Brain pericyte (primary cell): ENCODE measurements at places on chromosomes 12 and 14.

DNA sequence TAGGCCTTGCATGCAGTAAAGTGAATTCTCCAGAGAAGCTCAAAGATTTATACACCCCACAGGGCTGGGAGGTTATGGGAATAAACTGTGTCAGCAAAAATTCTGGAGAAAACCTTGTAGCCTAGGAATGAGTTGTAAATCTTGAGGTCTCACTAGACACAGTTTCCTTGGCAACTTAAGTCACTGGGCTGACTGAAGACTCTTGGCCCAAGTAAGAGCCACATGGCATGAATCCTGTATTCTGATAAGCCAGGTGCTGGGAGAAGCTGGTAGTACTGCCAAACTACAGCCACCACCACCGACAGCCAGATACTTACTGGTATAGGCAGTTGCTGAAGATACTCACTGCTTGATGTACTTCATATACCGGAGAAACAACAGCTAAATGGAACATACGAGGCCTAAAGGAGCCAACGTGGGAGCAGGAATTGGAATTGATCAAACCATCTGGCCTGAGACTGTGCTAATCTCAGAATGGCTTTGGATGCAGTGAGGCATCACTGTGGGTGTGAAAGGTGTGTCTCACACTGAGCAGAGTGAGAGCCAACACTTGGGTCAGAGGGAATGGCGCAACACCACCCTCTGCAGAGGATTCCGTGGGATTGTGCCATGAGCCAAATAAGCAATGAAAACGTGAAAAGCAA is 102.8 kb upstream of the TMCC3 start:
- DNase-seq, result no peak

DNA sequence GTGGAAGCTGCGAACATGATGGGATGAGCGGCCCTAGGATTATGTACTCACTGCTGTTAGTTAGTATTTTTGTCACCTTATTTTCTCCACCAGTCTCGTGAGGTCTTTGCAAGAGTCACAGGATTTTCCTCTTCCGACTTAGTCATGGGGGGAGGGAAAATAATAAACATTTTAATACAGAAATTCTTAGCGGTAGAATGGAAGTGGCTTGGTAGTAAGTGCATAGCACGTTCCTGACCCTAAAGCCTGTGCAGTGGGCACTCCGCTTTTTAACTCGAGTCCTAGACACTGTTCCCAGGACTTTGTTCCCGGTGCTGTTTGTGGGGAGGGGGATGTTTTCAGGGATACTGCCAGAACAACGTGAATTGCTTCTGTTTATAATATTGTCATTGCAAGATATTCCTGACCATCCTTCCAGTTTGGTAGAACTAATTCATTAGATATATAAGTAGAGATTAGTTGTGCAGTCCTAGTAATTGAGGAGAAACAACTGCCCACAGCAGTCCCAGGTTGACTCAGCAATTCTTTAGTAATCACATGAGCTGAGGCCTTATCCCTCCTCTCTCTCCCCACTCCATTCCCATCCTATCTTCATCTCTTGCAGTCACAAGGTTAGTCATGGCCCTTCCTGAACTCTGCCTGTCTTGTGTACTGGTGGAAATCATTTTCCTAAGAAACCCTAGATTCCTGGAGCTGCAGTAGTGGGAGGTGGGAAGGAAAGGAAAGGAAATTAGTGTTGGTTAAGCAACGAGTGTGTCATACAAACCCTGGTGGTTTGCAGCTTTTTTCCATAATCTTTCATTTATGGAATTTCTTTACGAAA is 799 bp downstream of the SLC38A6 start:
- DNase-seq, result peak; percentile 18

DNA sequence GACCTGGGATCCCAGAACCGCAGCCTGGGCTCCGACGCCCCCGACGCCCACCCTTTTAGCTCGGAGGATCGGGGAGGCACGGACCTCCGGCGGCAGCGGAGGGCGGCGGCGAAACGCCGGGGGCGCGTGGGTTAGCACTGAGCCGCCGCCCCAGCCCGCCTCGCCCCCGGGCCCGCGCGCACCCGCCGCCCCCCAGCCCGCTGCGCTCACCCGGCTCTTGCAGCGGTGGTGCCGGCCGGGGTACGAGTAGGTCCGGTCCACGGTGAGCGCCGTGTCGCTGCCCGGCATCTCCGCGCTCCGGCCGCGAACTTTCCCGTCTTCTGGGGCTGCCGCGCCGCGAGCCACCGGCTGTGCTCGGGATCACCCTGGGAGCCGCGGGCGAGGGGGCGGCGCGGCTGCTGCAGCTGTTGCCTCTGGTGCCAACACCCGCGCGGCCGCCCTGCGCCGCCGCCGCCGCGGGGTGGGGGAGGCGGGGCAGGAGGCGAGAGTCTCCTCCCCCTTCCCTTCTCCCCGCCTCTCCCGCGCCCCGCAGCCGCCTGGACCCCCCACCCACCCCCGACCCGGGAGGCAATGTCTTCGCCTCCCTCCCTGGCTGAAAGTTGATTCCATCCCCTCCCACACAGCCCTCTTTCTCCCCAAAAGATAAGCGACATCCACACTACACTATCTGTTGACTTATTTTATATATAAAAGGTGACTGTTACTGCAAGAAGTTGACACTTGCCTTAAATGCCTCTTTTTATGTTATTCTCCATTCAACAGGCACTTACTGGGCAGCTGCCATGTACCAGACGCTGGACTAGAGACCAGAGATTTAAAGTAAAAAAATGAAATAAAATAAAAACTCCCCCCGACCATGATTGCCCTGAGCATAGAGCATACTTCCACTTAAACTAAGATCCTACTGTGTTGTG is at the start of gene TMCC3:
TMCC3 (minus strand) TSS at position 415 of the 914 bp plus-strand sequence; CDS start at position 288, 127 bp downstream.
- no peak for DNase-seq

DNA sequence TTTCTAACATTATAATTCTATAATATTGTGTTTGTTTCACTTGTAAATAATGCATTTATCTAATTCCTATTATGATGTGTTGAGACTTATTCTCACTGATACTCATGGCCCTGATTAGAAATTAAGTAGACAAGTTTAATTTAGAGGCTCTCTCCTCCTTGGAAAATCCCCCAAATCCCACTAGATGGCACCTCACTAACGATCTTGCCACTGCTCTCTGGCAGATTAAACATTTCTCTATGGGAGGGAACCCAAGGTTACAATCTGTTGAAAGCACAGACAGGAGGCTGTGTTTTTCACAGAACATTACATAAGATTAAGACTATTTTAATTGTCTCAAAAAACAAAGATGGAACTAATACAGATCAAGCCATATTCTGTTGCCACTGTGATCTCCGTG is 318.7 kb downstream of the LRFN5 start:
- no peak for DNase-seq

DNA sequence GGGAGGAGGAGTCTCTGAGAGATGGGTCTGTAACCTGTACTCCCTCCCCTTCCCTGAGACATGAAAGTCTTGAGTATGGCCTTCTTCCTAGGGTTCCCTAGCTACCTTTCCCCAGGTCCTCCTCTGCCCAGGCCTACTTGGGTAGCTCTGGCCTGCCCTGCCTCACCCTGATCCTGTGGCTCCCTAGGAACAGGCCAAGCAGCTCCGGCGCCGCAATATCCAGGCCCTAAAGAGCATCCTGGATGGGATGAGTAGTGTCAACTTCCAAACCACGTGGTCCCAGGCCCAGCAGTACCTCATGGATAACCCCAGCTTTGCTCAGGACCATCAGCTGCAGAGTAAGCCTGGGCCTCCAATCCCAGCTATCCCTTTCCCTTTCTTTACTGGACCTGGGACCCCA is 12.3 kb downstream of the PRPF40B start:
- no peak for DNase-seq

- no peak for DNase-seq
These were observed 85.9 kb downstream of the TTC7B start for GRCh38 chr14:90730206-90730766.

DNA sequence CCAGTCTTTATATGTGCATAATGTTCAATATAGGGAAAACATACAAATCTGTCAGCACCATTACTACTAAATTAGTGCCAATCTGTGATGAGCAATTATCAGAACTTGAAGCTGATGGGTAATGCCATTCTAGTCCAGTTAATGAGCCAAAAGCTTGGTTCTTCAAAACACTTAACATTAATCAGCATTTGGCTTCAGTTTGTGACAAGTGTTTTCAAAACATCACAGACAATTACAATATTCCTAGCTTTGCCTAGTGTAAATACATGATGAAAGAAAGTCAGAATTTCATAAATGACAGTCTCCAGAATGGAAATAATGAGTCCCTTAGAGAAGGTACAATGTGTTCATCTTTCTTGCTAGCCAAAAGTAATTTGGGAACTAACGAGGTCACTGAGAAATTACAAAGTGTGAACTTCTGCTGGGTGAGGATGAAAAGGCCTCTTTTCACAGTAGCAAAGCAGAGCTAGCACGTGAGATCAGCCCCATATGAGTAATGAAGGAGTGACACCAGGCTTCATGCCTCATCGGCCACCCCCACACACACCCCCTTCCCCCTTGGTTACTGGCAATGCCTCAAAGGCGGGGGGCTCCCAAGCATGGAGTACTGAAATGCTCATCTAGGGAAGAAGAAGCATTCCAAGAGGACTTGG is 180.6 kb upstream of the EEA1 start:
- DNase-seq, result no peak

GRCh38 chr12:50243507-50243906 is 39.8 kb downstream of the LIMA1 start:
- no peak for DNase-seq

- no peak for DNase-seq
These were observed 170.9 kb upstream of the BMP4 start for GRCh38 chr14:54127526-54127925.

DNA sequence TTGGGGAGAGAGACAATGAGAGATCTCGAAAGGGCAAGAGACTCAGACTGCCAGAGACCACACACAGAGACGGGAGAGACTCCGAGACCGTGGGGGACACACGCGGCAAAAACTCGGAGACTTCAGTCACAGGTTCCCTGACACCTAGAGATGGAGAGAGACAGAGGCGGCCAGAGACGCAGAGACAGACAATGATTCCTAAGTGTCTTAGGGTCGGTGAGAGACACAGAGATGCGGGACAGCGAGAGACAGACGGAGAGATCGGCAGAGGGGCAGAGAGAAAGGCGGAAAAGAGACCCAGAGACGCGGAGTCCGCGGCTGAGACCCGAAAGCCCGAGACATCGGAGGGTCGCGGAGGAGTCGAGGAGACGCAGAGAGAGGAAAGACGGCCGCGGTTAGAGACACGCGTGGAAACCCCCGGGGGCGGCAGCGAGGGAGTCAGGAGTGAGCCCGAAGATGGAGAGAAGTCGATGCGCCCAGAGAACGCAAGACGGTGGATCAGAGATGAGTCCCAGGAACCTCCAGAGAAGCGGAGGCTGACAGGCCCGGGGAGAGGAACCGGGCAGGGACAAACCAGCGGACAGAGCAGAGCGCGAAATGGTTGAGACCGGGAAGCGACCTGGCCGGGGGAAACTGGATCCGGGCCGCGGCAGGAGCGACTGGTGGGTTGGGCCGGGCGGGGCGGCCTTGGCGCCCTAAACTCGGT is 7.8 kb downstream of the LHX5 start:
- no peak for DNase-seq

DNA sequence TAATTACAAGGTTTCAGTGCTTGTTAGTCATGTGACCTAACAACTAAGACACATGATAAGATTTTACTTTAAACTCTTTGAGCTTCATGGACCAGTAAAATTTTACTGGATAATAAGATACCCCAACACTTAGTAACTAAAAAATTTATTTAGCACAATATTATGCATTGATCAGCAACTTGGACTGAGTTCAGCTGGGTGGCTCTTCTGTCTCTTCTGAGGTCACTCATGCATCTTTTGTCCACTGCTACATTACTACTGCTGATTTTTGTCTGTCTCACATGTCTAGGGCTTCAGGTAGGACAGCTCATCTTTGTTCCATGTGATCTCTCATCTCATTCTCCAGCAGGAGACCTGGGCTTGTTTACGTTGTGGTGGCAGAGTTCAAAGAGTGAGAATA is 370.2 kb upstream of the TMTC1 start:
- no peak for DNase-seq

DNA sequence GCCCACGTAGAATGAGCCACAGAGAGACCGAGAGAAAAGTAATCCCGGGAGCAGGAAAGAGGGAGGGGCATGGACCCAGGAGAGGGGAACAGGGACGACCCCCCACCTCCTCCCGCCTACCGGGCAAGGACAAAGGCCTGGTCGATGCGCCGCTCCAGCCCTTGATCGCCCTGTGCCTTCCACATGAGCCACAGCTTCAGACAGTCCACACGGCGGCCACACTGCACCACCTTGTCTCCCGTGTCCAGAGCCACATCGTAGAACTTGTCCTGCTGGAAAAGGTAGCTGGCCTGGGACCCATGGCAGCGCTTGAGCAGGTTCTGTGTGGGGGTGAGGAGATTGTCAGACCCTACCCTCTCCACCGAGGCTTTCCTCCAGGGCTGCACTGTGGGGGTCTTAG is 20.5 kb upstream of the ZNF740 start:
- DNase-seq, result no peak

- DNase-seq, result no peak
These were observed 135.9 kb downstream of the KTN1 start for GRCh38 chr14:55715889-55716288.

DNA sequence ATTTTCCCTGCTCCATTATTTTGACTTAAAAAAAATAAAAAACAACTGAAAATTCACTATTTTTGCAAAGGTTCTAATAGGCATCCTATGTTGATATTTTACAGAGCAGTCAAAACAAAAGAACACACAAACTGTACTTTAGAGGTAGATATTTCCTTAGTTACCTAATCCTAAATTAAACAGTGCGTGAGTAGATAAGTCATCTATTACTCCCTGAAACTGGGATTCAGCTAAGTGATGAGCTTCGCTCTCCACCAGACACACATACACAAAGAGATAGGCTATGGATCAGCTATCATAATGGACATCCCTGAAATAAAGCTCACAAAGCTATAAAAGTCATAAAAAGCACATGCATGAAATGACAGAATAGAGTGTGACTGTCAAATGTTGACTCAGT is 398.7 kb downstream of the SOX5 start:
- DNase-seq, result no peak

- no peak for DNase-seq
These were observed 628.2 kb downstream of the ETNK1 start for GRCh38 chr12:23253191-23253590.

GRCh38 chr14:98385851-98386250 is 886.1 kb downstream of the BCL11B start:
- no peak for DNase-seq

DNA sequence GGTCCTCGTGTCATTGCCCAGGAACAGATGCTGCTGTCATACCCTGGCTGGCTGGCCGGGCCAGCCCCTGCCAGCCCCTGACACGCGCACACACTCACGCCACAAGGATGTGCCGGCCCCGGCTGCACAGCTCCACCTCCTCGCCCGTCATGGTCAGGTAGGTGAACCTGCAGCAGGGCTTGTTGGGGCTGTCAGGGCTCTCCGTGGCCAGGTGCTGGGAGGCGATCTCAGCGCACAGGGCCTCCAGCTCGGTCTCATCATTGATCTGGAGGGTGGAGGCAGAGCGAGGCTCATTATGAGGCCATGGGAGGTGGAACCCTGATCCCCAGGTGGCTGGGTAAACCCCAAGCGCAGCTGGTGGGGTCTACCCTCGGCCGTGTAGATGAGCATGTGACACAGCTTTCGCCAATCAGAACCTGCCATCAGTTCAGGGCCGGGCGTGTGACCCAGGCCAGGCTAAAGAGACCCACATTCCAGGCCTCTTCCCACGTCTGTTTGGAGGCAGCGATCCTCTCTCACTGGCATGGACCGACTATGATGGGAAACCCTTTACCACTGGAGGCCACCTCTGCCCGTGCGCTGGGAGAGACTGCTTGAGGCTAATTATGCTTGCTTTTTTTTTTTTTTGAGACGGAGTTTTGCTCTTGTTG is 38.8 kb downstream of the TRAFD1 start:
- DNase-seq, result no peak

- no peak for DNase-seq
These were observed 4.5 kb downstream of the AJUBA start for GRCh38 chr14:22977684-22978486.

- no peak for DNase-seq
These were observed 767 bp downstream of the REP15 start for GRCh38 chr12:27696864-27697564.
